Bone marrow (tissue), 2 donors: ENCODE measurements at places on chromosomes 2 and 18.

DNA sequence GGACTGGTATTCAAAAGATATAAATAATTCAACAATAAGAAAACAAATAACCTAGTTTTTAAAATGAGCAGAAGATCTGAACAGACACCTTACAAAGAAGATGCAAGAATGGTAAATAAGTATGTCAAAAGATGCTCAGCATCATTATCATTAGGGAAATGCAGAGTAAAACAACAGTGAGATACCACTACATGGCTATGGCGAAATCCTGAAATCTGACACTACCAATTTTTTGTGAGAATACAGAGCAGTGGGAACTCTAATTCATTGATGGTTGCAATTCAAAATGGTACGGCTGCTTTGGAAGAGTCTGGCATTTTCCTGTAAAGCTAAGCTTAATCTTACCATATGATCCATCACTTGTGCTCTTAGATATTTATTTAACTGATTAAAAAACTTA, 151.8 kb downstream of the UBR3 start:
- no peak for DNase-seq

GRCh38 chr2:170949415-170949814, 20.4 kb downstream of the GORASP2 start:
- DNase-seq, result no peak

- no peak for DNase-seq
Measured at GRCh38 chr2:45896311-45896710, 244.8 kb downstream of the PRKCE start.

DNA sequence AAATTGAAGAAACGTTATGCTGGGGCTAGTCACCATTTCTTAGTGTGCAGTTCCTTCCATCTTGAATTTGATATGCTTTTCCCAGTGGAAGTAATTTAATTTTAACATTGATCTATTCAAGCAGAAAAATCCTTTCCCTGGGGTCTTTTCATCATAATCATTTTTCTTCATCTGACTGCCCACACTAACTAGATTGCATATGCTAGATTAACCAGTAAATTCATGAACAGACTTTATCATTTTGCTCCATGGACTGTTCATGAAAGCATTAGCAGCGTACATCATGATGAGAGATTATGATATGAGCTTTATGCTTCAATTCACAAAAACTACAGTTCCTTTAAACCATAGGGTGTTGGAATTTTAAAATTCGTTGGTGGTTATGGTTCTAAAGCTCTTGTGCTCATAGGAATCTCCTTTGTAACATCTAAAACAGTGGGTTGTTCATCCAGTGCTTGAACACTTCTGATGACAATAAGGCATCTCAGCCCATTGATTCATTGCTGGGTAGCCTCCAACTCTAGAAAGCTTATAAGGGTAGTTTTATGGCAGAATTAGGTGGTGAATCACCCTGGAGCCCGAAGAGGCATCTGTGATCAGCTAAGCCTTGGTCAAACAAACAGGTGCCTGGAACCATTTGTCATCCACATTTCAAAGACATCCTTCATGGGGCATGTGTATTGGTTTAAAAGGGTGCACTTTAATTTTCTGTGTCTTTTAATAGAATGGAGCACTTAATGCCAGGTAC, 77.2 kb upstream of the NDUFV2 start:
- DNase-seq, result no peak

- DNase-seq, result no peak
Measured at GRCh38 chr2:147714582-147714981, 130.2 kb upstream of the ACVR2A start.

- DNase-seq, result no peak
Measured at GRCh38 chr2:24734741-24735140, 58.5 kb downstream of the PTRHD1 start.

GRCh38 chr18:38456253-38456652, 890.7 kb upstream of the CELF4 start:
- DNase-seq, result no peak

- no peak for DNase-seq
Measured at GRCh38 chr2:175630280-175631244, 371.5 kb downstream of the LNPK start.

GRCh38 chr2:45259547-45260160, 250.4 kb upstream of the SIX2 start:
- DNase-seq, result no peak

DNA sequence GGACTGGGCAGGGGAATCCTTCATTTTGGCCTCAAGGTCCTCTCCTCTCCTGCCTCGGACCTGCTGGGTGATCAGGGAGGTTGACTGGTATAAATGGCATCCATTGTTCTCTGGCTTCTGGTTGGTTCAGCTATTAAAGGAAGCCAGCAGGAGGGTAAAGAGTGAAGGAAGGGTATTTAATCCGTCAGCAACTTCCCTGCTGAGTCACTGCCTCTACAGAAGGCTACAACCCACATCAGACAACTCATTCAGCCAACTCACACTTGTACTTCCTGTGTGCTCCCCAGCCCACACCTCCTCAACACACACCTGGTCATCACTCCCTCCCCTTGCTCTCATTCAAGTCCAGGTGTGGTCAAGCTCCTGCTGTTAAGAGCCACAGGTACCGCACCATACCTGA, 68.3 kb upstream of the MRPS9 start:
- DNase-seq, result no peak

GRCh38 chr2:209501579-209501978, 77.7 kb downstream of the MAP2 start:
- no peak for DNase-seq

DNA sequence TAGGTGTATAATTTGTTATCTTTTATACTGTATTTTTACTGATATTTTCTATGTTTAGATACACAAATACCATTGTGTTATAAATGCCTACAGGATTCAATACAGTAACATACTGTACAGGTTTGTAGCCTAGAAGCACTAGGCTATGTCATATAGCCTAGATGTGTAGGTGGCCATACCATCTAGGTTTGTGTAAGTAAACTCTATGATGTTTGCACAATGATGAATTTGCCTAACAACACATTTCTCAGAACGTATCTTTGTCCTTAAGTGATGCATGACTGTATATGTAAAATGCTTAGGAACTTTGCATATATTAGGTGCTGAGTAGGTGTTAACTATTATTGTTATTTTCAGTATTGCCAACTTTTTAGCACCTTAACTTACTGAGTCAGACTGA, 17.3 kb downstream of the UNC80 start:
- no peak for DNase-seq

DNA sequence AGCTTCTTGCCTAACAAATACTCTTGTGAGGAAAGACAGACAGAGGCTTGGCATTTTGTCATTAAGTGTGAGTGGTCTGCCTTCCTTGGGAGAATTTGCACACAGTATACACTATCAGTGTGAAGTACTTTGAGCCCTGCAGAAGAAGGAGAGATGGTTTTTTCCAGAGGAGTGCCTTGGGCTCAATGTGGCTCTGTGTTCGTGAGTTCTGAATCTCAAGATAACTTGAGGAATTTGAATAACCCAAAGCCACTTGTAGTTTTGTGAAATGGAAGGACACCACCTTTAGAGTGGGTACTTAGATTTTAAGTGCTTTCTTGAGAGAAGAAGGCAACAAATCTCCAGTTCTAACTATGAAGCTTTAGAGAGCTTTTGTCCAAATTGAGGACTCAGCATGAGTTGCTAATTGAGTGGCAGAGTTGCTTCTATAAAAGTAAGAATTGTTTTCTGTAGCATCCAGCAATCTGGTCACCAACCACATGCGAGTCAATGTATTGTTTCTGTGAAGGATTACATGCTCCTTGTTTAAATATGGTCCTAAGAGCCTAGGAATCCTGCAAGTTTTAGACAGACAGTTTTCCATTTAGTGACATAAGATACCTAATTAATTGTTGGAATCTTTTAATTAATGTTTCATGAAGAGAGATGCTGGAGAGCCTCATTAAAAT, 68.3 kb downstream of the BABAM2 start:
- no peak for DNase-seq

DNA sequence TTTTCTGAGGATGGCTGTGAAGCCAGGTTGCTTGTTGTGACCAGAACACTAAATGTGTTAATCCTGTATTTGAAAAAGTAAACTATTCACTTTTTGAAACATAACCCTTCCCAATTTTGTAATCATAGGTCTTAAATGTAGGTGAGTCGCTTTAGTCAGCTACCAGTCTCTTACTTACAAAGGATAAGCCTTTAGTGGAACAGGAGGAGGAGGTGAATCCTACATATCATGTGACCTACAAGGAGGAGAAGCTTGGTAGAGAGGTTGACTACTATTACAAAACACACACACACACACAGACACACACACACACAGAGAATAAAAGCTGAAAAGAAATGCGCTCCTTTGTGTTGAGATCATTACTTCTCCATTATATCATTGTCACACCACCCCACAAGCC, 59.9 kb upstream of the SPAG16 start:
- DNase-seq, result no peak

DNA sequence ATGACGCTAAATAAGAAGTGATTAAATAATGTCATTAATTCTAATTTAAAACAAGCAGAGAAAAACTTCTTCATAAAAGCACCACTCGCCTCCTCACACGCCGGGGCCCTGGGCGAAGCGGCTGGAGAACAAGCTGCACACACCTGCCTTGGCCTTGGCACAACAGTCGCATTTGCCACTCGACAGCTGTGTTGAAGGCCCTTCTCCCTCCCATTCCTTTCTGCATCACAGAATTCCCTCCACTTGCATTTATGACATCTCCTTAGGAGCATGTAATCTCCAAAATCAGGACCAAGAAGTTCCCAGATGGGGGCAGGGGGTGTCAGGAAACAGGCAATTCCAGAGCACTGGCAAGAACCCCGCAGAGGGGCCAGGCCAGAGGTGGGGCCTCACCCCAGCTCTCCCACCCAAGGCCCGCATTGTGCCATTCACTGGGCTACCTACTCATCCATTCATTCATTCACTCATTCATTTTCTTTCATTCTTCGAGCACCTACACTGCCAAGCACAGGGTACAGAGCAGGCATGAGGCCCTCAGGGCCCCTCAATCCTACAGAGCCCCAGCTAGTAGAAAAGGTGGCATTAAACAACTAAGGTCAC, 6.4 kb downstream of the HDAC4 start:
- no peak for DNase-seq

DNA sequence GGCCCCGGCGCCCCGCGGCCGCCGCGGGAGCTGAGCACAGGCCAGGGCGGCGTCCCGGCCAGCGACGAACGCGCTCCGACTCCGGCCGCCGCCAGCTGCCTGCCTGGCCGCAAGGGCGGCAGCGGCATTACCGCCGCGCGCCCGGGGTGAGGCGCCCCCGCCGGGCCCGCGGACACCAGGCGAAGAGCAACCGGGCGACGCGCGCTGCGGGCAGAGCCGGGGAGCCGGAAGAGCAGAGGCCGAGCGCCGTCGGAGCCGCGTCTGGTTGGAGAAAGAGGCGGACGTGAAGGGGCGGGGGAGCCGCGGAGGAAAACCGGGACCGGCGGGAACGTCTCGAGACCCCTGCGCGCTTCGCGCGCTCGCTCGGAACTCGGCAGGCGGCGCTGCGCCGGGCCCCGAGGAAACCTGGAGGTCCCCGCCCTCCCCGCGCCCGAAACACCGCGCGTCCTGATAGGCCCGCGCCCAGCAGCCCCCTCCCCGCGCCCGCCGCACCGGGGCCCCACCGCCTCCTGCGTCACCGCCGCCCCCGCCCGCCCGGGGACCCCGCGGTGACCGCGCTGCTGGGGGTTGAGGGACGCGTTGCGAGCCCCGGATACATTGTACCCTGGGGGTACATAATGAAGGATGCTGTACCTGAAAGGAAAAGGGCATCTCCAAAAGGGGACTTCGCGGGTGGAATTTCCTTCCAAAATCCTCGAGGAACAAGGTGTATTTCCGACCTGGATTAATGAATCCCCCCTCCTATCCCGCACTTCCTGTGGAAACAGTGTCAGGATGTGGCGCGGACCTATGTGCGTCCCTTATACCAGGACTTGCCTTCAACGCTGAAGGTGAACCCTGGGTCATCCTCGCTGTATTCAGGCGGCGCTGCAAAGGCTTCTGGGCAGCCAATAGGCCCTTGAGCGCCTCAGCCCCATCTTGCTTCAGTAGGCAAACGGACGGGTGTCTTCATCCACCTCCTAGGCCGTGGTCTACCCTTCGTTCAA, 1.0 kb upstream of the B4GALT6 start:
- DNase-seq, result peak; percentile 40

GRCh38 chr2:172200495-172201085, 97.9 kb upstream of the DLX2 start:
- no peak for DNase-seq

GRCh38 chr2:177556153-177556552, 163.6 kb downstream of the AGPS start:
- DNase-seq, result no peak

GRCh38 chr18:76131738-76132137, 363.3 kb downstream of the ZNF516 start:
- no peak for DNase-seq

- no peak for DNase-seq
Measured at GRCh38 chr18:60541661-60542060, 169.1 kb upstream of the MC4R start.

GRCh38 chr2:224777559-224777930, 61.4 kb upstream of the CCDC195 start:
- no peak for DNase-seq

GRCh38 chr2:113894156-113894743, 4.4 kb downstream of the ACTR3 start:
- DNase-seq, result no peak

DNA sequence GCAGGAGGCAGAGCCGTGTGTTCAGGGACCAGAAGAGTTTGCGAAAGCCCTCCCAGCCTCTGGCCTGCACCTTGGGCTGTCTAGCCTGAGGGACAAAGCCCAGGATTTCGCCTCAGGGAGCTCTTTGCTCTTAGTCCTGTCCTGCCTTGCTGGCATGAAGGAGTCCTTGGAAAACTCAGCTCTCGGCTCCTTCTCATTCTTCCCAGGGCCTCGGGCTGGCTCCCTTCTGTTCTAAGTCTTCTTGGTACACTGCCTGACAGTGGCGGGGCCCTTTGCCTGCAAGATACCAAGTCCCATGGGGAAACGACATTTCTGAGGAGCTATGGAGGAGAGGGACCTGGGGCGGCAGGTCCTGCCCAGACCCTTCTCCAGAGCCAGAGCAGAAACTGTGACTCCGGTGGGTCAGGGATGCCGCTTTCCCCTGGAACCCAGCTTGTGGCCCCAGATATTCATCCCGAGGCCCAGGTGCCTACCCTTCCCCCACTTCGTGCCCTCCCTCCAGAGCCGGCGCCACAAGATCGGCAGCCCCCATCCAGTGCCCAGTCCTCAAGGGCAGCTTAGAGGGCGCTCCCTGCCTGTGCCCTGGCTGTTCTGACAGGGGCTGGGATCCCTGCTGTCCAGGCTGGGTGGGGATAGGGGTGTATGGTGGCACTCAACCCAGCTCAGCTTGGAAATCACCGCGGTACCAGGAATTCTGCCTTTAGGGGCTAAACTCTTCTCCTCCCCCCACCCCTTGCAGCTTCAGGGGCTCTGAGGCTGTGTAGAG, 5.5 kb upstream of the CYP26B1 start:
- no peak for DNase-seq

GRCh38 chr2:75146606-75147332, 52.6 kb downstream of the TACR1 start:
- DNase-seq, result no peak
